Transverse colon (tissue), 4 donors: ENCODE measurements at places on chromosomes 7 and 10.

DNA sequence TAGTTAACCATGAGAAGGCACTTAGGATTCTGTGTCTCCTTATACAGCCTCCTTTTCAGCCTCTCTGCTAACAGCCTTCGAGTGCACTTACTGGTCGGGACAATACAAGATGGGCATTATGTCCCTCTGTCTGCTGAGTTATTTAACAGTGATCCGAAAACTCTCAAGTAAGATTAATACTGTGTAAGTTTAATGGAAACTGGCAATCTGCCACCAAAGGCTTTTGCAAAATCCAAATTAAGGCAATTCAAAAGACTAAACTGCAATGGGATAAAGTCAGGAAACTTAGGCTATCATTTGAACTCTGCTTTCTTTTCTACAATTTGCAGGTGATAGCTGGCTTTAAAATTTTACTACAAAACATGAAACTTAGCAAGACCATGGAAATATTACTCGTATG is 477.8 kb downstream of the TFEC start:
- no peak for DNase-seq

- DNase-seq, result no peak
Observed at GRCh38 chr10:121595351-121595805, 2.9 kb downstream of the FGFR2 start.

- DNase-seq, result no peak
Observed at GRCh38 chr10:58856508-58857240, 319.8 kb upstream of the PHYHIPL start.

DNA sequence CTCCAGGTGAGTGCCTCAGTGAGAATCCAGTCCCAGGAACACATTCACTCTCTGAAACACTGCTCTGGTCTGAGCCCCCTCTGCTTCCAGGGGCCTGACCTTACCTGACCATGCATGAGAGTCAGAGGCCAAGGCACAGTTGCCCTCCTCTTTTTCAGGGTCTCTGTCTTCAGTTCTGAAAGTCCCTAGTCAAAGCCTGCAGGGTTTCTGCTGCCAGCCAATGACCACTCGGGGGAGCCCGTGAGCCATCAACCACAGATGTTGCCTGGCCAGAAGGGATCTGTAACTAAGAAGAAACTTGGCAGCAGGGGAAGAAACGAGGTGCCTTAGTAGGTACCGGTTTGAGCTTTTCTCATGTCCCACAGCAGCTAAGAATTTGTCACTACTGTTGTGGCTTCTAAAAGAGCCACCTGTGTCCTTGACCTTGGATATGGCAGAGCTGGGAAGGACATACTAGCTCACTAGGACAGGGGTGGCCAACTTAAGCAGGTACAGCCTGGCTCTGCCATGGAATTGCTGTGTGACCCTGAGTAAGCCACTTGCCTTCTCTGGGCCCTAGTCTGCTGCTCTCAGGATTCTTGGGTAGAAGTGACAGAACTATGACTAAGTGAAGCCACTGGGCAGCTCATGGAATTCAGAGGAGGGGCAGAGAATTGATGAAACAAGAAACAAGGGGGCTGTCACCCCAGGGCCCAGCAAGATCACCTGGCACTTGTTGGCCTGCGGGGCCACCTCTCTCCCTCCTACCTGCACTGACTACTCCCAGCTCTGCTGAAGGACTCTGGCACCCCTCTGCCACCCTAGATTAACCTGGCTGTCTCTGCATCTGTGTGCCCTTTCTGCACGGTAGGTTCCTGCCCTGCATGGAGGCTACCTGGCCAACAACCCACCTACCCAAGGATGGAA is 83.8 kb upstream of the GPR26 start:
- DNase-seq, result peak; percentile 79

DNA sequence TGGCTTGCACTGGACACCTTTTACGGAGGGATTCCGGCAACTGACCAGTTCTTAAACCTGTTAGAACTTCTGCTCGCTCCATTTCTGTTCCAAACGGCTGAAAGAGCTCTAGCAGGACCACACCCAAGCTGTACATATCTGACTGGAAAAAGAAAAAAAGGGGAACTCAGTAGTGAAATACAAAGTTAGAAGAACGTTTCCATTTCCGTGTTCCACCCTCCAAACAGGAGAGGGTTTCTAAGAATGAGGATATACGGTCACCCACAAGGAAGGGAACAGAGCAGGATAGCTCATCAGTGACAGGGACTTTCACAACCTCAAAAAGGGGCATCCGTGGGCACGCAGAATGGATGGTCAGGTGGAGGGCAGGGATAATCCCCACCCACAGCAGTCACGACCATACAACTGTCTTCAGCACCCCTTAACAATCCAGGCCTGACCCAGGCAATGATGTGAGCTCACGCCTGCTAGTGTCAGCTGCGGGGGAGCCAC is 4.3 kb upstream of the ANKRD61 start:
- no peak for DNase-seq

DNA sequence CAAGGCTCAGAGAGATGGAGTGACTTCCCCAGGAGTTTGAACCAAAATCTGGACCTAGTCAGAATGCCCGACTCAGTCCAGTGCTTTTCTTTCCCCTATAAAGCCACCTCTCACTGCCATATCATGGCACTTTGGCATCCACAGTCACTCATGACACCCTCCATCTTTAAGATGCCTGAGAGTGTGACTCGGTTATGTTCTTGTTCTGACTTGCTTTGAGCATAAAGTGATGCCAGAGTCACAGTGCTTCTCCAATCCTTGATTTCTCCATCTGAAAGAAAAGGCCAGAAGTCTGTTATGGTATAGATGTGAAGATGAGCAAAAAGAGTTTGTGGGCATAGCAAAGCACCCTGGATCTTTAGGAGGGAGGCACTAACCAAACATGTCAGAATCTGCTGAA is 538.1 kb downstream of the SORCS1 start:
- DNase-seq, result no peak

DNA sequence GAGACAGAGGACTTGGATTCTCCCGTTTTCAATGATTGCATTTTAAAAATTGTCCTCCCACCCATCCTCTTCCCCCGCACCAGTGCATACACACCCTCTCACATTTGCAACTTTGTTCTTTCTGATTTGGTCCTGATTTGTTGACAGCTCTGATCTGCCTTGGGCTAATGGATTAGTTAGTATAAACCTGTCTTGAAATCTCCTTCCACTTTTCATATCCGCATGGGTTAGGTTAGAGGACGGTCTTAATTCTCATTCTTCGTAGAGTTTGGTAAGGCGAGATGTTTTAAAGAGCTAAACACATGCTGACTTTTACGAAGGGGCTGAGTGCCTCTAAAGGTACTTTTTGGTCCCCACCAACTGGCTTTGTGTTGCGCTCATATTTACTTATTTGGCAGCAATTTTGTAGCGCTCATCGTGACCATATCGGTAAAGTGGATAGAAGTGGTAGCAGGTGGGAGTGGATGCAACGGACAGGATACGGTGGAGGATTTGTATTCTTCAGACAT is 1.1 kb downstream of the AHR start:
- peak; percentile 8 for DNase-seq

DNA sequence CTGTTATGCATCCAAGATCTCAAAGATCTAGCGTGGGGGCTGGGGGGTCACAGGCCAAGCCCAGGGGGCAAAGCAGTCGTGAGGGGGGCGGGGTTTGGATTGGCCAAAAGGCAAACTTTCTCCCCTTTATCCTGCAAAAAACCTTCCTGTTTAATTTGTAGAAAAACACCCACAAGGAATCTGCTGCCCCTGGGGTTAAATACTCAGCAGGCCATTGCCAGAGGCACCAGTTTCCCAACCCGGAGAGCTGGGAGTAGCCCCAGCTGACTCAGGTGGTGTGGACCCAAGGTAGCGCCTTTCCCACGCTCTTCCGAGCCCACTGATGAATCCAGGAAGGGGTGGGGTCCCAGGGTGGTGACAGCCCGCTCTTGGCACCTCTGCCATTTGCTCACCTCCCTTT is 21.4 kb downstream of the KCP start:
- DNase-seq, result no peak

DNA sequence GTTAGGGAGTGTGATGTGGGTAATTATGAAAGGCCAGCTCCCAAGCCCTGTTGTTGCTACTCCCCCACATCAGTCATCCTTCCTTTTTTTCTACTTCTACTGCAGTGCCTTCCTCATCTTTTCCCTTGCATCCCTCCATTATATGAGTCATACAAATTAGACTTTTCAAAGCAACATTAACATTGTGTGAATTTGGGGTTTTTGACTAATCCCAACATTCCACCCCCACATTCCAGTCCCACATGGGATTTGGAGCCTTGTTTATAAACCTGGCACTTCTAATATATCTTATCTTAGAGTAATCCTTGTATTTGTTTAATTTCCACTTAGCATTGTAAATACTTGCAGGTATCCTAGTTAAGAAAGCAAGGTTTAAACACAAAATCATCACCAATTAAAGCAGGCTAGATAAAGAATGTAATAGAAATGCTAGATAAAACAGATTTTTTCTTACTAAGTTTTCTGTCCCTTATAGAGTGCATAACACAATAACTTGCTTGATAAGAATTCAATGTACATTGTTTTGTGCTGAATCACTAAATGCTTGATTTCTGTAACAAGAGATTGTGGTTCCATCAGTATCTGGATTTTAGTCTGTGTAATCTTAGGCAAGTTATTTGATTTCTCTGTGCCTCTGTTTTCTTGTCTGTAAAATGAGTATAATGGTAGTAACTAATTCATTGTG is 165.8 kb downstream of the CFTR start:
- no peak for DNase-seq

DNA sequence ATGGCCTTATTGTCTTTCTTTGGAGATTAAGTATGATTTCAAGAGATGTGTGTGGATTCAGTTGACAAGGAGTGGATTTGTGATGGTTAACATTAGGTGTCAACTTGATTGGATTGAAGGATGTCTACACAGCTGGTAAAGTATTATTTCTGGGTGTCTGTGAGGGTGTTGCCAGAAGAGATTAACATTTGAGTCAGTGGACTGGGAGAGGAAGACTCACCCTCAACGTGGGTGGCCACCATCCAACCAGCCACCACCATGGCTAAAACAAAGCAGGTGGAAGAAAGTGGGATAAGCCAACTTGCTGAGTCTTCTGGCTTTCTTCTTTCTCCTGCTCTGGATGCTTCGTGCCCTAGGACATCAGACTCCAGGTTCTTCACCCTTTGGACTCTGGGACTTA is 76.1 kb downstream of the GPR37 start:
- no peak for DNase-seq

GRCh38 chr7:18760046-18760445 is 264.5 kb downstream of the HDAC9 start:
- DNase-seq, result no peak

- DNase-seq, result no peak
Observed at GRCh38 chr7:15764010-15764409, 77.5 kb upstream of the MEOX2 start.

- DNase-seq, result no peak
Observed at GRCh38 chr10:131685576-131685975, 215.2 kb upstream of the PPP2R2D start.

- no peak for DNase-seq
Observed at GRCh38 chr7:26169271-26169670, 17.3 kb downstream of the NFE2L3 start.

DNA sequence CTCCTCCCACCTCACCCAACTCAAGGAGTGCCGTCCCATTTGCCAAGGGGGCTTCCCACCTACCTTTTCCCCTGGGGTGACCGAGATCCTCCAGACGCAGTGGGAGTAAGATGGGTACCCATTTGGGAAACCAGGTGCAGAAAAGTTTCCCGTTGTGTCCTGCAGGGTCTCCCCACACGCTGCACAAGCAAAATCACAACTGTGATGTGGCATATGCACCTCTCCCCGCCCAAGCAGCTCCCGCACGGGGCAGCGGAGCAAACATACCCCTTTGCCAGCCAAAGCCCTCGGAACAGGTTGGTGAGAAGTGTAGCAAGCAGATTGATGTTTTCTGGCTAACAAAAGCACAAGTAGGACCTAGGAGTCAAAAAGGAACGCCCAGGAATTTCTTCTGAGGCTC is 51.5 kb upstream of the OPALIN start:
- DNase-seq, result no peak

DNA sequence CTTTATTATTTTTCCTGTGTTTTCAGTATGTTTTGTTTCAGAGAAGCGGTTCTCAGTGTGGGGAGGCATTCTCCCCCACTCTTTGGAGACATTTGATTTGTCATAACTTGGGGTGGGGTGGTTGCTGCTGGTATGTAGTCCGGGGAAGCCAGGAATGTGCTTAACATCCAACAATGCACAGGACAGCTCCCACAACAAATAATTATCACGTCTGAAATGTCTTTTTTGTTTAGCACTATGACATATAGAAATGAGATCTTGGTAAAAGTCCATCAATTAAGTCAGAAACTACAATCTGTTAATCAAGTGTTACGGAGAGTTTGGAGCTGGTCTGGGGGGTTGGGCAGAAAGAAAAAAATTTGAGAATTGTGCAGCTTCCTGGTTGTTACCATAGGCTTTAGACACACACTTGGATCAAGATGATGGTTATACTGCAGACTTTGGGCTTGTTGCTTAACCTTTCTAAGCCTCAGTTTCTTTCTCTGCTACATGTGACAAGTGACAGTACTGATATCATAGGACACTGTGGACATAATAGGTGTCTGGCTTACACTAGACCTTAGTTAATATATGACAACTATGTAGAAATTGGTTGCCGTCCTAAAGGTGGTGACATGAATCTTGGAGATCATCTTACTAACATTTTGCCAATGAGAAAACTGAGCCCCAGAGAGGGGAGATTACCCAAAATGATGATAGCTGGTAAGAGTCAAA is 113.7 kb downstream of the LRMDA start:
- no peak for DNase-seq

- DNase-seq, result no peak
Observed at GRCh38 chr10:103569896-103570295, 76.4 kb downstream of the NEURL1 start.

GRCh38 chr10:111837985-111838384 is 345.6 kb downstream of the GPAM start:
- DNase-seq, result no peak

DNA sequence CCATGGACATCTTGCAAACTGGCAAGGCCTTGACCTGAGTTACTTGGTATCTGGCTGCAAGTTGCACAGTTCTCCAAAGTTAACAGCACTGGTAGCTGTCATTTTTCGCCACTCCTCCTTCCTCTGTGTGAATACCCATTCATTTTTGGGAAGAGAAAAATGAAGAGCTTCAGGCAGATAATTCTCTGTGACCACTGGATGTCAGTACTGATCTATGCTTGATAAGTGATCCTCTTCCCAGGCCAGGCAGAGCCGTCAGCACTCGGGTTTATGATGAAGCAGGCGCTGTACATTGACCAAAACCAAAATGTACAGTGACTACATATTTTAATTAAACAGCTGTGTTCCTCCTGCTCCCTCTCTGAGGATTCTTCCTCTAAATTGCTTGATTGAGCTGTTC is 55.9 kb upstream of the PDZD8 start:
- DNase-seq, result no peak

- DNase-seq, result no peak
Observed at GRCh38 chr10:36542493-36542892, 582.9 kb upstream of the ANKRD30A start.

- no peak for DNase-seq
Observed at GRCh38 chr7:70761711-70762328, 370.1 kb upstream of the GALNT17 start.

DNA sequence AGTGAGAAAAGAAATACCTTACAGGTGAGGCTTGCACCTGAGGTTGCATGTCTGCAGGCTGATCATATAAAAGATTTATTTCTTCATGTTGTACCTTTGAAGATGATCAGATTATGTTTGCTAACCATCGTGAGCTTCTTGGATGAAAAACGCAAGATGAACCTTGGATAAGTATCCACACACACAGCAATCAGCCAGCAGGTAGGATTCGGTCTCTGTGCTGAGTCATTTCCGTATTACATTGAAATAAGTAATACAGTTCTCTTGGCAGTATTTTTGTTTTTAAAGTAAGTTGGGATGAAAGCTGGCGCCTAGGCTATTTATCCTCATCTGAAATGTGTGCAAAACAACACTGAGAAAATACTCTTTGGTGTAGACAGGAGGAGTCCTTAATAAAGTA is 109.0 kb upstream of the PRKCQ start:
- no peak for DNase-seq

- no peak for DNase-seq
Observed at GRCh38 chr10:132443983-132444876, 47.2 kb downstream of the PWWP2B start.
